ENCODE measurements at places on chromosomes 7 and 10.

- DNase-seq = peak; percentile 53
These were observed 25.5 kb downstream of the GTF2IRD1 start for GRCh38 chr7:74479066-74479781.

DNA sequence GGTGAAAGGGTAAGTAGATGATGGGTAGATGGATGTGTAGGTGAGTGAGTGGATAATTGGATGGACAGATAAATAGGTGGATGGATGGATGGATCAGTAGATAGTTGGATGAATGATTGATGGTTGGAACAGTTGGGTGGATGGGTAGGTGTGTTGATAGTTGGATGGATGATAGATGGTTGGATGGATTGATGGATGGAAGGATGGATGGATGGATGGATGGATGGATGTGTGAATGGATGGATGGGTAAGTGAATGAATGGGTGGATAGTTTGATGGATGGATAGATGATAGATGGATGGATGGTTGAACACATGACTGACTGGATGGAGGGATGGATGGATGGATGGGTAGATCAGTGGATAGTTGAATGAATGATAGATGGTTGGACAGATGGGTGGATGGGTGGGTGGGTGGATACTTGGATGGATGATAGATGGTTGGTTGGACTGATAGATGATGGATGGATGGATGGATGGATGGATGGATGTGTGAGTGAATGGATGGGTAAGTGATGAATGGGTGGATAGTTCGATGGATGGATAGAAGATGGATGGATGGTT lies 37.0 kb downstream of the PDGFA start:
- DNase-seq = no peak

GRCh38 chr7:50349963-50350944 lies 45.7 kb downstream of the IKZF1 start:
- no peak for DNase-seq

GRCh38 chr7:151023232-151023631 lies 1.1 kb downstream of the ATG9B start:
- no peak for DNase-seq

DNA sequence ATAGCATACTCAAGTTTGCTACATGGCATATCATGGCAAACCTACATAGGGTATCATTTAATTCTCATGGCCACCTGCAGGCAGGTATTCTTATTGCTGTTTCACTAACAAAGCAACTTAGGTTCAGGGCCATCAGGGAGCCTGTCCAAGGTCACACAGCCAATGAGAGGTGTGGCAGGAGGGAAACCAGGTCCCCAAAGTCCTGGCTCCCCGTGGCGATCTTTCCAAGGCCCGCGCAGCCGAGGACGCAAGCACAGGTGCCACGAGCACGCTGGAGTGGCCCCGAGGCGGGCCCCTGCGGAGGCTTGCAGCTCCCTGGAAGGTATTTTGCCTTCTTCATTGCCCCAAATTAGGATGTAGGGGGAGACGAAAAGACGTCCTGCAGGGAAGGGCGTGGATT lies 20.8 kb downstream of the PRKAG2 start:
- no peak for DNase-seq

GRCh38 chr10:112655722-112656121 lies 208.7 kb downstream of the VTI1A start:
- no peak for DNase-seq

DNA sequence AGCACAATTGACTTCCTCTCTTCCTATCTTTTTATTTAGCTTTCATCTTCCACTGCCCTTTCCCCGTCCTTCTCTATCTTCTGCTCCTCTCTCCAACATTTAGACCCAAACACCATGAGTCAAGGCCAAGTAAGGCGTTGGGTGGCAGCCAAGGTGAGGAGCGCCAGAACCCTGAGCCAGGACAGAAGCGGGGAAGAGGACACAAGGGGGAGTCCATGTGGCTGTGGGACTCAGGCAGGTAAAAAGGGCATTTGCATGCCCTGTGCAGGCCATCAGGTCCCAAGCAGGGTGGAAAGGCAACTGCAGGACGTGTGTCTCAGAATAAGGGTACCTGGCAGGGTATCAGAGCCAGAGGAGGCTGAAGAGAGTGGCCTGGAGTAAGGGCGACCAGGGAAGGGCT lies 192.4 kb upstream of the PFKP start:
- no peak for DNase-seq

DNA sequence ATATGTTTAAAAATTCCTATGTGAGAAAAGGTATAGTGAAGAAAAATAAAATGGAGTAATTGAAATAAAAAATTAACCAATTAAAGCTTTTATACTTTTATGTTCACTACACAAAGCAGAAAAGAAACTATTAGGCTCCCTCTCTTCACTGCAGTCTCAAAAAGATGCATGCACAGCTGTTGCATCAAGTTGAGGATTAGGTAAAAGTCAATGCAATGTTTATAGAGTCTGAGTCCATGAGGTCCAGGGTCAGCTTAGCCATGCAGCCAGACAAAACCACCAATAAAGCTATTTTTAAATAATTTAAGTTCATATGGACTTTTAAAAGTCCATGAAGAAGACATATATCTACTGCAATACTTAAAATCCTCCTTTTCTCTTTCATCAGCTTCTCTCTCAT lies 31.1 kb upstream of the ING3 start:
- DNase-seq = no peak

- peak; percentile 48 for DNase-seq
These were observed 22.5 kb upstream of the UBE2H start for GRCh38 chr7:129975309-129975708.

- DNase-seq = no peak
These were observed 710.1 kb downstream of the PARD3 start for GRCh38 chr10:34104829-34105572.

DNA sequence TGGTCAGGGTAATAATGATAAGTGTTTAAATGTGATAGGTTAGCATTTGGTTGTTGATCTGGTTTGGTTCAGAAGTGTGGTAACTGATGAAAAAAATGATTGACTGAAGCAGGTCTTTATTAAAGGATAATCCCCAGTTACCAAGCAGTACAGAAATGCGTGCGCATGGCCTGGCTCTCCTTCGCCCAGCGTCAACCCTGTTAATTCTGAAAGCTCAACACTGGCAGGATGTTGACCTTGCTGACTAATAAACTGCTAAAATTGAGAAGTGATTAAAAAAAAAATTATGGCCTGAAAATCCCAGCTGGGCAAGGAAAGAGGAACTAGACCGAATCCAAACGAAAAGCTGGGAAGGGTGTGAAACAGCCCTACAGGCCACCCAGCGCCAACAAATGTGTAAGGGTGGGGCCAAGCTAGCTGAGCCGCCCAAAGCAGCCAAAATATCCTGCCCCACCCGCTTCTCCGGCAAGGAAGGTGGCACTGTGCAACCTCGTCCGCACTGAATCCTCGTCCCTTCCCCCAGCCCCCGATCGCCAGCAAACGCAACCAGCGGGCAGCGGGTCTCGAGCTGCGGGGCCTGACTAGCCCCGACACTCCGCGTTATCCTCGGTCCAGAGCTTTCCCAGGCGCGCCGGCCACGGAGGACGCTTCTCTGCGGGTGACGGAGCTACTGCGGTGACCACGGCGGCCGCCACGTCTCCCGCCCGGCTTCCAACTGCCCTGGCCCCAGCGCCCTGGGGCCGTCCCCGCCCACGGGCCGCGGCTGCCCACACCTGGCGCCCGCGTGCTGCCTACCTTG lies 561 bp downstream of the SHTN1 start:
- DNase-seq = peak; percentile 75

DNA sequence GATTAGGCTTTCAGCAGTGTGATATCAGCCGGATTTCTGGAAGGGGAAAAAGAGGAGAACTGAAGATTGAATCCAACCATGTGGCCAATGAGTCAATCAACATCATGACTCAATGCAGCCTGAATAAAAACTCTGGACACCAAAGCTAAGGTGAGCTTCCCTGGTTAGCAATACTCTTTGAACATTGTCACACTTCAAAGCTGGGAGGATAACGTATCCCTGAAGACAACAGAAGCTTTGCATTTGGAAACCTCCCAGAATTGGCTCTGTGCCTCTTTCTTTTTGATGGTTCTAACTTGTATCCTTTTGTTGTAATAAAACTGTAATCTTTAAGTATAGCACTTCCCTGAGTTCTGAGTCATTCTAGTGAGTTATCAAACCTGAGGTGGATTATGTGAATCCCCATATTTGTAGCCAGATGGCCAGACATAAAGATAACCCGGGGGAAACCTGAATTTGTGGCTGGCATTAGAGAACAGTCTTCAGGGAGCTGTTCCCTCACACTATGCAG lies 284.4 kb downstream of the IPMK start:
- DNase-seq = no peak

GRCh38 chr7:25967278-25968204 lies 184.5 kb upstream of the NFE2L3 start:
- DNase-seq = no peak

GRCh38 chr10:83937161-83937560 lies 202.1 kb upstream of the GHITM start:
- DNase-seq = no peak

DNA sequence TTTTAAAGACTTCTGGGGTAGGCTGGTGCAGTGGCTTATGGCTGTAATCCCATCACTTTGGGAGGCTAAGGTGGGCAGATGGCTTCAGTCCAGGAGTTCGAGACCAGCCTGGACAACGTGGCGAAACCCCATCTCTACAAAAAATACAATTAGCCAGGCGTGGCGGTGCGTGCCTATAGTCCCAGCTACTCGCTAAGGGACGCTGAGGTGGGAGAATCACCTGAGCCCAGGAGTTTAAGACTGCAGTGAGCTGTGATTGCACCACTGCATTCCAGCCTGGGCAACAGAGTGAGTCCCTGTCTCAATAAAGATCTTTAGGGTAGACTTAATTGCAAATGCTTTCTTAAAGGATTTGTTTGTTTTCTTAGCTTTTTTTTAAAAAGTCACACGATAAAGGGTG lies 29.3 kb downstream of the PTPN12 start:
- DNase-seq = no peak

DNA sequence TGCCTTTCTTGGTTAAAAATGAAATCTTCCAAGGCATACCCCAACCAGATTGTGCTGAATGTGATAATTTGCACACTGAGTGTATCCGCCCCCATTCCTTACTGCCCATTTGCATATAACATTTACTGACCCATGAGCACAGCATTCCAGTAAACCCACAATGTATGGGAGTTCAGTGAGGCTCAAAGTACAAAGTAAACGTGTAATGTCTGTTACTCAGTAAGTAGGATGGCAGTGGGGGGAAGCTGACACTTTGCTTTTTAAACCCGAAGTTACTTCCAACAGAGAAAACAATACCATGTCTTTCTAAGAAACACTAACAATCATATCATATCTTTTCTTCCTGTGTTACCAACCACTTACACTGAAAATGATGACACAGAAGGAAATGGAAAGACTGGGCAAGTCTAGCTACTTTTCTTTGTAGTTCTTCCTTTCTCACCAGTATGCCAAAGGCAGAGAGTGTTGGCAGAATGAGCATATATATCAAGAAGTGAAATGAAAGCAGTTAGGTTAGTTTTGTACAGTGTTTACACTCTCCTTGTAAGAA lies 27.1 kb upstream of the SOSTDC1 start:
- DNase-seq = no peak

GRCh38 chr7:99944497-99945070 lies 15.2 kb upstream of the GJC3 start:
- DNase-seq = no peak
